ENCODE measurements at places on chromosomes 7 and 10.
A peak's percentile ranks its signal among the peaks of the same experiment; 100 is the strongest.

GRCh38 chr10:35353395-35353794 is 17.1 kb downstream of the CCNY start:
- DNase-seq: no peak

GRCh38 chr7:105354383-105354782 is 34.3 kb downstream of the SRPK2 start:
- no peak for DNase-seq

DNA sequence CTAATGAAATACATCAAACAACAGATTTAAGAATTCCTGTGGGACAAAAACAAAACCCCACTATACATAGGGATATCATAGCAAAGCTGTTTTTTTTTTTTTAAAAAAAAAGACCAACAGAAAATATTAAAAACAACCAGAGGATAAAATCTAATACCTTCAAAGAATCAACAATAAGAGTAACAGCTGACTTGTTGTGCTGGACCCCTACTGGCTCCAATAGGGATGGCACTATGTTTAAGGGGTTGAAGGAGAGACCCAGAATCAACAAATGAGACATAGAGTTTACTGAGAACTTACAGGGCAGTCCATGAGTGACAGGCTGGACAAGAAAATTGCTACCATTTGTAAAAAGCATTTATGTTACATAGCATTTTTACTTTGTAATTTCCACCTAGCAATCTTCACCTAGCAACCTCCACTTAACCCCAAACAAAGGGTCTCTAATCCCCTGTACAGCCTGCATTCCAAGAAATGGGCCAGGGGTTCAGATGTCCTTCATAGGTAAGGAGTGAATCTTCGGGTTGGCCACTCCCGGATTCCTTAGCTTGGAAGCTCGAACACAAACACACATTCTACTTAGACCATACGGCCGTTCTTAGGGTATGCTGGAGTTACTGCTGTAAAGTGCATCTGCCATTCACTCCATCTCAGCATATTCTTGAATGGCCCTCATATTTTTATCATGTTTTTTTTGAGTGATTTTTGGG is 25.8 kb downstream of the ASZ1 start:
- no peak for DNase-seq

DNA sequence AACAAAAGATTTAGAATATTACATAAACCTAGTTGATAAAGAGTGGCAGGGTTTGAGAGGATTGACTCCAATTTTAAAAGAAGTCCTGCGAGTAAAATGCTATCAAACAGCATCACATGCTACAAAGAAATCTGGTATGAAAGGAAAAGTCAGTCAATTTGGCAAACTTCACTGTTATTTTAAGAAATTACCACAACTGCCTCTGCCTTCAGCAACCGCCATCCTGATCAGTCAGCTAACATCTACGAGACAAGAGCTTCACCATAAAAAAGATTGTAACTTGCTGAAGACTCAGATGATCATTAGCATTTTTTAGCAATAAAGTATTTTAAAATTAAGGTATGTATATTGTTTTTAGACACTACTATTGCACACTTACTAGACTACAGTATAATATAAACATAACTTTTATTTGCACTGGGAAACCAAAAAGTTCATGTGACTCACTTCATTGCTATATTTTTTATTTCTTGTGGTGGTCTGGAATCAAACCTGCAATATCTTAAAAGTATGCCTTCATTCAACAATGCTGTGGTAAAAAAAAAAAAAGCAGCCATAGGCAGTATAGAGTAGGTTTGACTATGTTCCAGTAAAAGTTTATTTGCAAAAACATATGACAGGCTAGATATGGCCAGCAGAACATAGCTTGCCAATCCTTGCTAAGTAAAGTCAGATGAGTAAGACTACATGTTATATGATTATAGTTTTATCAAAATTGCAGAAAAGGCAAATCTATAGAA is 74.4 kb downstream of the GLCCI1 start:
- no peak for DNase-seq

- no peak for DNase-seq
Measured at GRCh38 chr10:119625570-119626280, 25.5 kb upstream of the BAG3 start.

GRCh38 chr7:104862719-104863118 is 151.3 kb upstream of the KMT2E start:
- DNase-seq: no peak

- DNase-seq: no peak
Measured at GRCh38 chr7:44738876-44739665, 9.6 kb upstream of the ZMIZ2 start.

DNA sequence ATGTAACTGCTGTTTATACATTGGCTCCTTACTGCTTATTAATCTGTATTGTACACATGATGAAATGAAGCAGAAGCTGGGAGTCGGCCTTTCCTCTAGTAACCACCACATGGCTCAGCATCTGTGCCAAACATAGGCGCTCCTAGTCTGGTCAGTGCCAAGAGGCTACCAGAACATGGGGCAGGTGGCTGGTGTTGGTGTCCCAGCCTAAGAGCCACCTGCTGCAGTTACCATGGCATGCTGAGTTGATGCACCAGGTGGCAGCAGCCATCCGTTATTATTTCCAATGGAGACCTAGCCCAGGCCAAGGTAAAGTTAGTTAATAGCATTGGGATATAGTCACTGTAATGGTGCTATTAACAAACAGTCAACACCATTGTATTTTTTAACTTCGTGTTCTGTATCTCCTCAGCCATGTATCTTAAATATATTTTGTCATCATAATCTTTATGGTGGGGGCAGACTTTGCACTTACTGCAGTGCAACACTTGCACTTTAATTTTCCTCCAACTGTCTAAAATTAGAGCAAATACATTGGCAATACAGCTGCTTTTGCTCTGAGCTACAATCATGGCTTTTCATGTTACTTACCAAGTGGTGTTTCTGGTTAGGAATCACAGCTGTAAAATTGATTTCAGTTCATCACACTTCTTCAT is 33.1 kb downstream of the HBP1 start:
- DNase-seq: no peak

GRCh38 chr10:35379226-35380137 is 43.2 kb downstream of the CCNY start:
- DNase-seq: peak; percentile 47

DNA sequence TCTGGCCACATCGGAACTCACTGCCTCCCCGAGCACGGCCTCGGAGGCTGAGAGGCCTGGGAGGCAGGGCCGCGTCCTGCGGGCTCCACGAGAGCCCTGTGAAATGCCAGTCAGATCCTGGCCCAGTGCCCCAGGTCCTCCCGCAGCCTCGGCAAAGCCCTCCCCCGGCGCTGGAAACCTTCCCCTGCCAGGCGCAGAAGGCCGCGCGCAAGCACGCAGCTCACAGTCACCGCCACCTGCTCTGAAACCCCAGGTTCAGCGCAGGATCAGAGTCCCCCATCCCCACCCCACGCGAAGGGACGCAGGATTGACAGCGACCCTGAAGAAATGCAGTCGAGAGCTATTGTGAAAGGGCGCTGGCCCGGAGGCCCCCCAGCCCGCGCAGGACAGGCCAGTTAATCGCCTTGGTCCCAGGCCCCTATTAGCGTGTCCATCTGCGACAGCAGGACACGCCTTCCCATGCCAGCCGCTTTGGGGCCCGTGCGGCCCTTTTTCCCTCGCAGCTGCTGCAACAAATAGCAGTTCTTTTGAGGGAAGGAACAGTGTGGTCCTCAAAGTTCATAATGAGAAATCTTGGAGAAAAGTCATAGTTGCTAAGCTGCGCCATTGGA is 13.5 kb upstream of the EGFR start:
- DNase-seq: no peak

- DNase-seq: no peak
Measured at GRCh38 chr10:101839416-101840063, 4.1 kb downstream of the KCNIP2 start.

DNA sequence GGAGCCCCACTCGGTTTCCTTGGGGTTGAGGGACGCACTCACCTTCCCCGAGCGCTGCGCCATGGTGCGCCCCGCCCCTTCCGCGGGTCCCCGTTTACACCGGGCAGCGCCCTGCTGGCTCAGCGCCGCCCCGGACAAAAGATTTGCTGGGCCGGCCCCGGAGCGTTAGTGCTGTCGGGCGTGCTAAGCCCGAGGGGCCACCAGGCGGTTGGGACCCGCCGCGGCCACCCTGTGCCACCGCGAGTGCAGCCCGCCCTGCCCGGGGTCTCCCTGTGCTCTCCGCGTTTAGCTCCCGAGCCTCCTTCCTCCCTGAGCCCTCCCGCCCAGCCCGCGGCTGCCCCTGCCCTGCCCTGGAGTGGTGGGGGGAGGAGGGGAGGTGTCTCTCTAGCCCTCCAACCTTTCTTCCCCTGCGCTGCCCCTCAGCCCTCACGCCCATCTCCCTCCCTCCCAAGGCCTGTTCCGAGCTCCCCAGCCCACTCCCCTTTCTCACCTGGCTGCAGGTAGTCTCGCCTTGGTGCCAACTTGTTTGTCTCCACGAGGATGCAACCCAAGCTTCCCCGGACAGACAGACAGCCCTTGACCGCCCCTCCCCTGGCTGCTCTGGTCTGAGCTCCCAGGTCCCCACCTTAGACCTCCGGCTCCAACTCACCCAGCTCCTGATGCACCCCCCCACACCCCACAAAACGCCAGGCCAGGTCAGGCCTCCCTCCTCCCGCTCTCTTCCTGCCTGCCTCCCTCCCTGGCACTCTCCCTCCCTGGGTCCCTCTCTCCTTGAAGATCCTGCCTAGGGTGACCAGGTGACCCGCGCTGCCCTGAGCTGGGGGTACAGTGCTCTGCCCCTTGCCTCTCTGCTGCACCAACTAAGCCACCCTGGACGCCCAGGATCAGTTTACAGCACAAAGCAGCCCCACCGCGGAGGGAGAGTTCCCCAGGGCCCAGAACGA is at the start of gene CRYGN:
Gene CRYGN, minus strand, starts transcription at position 287 of the 944 bp plus-strand sequence. Its CDS starts 224 bp downstream, at position 63.
- DNase-seq: no peak
